Fibroblast of mammary gland (primary cell): ENCODE measurements at places on chromosomes 3 and 15.

DNA sequence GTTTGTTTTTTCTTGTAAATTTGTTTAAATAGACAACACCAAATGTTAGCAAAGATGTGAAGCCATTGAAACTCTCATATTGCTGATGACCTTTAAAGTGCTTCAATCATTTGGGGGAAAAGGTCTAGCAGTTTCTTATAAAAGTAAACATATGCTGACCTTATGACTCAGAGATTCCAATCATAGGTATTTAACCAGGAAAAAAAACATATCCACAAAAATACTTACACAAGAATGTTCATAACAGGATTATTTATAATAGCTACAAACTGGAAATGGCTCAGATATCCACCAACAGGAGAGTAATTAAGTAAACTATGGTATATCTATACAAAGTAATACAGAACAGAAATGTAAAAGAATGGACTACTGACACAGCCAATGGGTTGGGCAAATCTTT is 27.1 kb upstream of the RORA start:
- DNase-seq: peak; percentile 61

DNA sequence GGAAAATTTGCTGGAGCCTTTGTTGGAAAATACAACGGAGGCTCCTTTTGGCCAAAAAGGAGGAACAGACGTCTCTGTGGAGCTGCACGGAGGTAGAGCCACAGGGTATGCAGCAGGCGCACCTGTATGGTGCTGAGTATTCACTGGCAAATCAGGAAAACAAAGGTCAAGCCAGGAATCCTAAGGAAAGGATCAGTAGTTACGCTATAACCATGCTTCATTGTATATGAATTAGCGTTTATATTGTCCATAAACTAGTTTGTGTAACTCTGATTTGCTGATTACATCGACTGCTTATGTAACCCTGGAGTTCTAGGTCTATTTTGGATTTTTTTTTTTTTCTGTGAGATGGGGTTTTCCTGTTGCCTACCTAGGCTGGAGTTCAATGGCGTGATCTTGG is 45.4 kb downstream of the LPP start:
- no peak for DNase-seq

DNA sequence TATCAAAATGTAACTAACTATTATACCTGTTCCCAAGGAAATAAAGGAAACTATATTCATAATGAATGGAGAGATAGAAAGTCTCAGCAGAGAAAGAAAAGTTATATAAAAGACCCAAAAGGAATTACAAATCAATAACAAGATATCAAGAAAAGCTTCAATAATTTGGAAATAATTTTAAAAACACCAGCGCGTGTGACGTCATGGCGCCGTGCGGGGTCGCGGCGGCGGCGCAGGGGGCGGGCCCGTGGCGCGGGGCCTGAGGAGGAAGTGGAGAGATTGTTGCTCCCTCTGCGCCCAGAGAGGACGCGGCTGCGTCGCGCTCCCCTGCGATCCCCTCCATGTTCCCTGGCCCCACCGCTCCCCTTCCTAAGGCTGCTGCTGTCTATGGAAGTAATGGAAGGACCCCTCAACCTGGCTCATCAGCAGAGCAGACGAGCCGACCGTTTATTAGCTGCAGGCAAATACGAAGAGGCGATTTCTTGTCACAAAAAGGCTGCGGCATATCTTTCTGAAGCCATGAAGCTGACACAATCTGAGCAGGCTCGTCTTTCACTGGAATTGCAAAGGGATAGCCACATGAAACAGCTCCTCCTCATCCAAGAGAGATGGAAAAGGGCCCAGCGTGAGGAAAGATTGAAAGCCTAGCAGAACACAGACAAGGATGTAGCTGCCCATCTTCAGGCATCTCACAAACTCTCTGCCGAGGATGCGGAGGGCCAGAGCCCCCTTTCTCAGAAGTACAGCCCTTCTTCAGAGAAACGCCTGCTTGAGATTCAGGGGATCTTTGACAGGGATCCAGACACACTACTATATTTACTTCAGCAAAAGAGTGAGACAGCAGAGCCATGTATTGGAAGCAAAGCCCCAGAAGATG is 4.1 kb downstream of the XCR1 start:
- no peak for DNase-seq

GRCh38 chr3:141015481-141015880 is 35.7 kb upstream of the SPSB4 start:
- no peak for DNase-seq

DNA sequence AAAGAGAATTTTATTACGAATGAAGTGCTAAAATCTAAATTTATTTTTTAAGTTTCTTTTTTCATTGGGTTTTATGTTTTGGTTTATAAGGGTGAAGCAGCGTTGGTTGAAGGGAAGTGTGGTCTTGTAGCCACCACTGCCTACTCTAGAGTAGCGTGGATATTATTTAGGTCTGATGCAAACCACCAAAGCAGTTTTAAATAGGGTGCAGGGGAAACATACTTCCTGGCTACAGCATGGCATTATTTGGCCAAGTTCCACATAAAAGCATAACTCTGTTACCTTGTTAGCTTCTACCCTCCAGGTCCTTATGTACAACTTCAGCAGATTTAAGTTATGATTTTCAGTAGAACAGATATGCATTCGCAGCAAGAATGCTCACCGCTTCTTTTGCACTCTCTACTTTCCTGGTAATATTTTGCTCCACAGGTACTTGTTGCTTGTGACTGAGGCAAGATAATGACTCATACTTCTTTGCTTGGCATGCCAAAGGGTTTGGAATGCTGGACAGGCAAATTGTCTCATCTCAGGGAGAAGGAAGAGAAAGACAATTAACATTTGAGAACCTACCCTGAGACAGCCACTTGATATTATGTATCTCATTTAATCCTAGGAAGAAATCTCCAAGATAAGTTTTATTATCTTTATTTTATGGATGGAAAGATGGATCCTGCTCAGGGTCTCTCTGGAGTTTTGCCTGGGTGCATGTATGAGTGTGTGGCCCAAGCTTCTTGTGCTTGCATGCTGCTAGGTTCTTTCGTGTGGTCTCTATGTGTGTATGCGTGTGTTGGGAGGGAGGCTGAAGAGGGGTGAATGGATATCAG is 5.4 kb downstream of the TGFBR2 start:
- DNase-seq: peak; percentile 68

DNA sequence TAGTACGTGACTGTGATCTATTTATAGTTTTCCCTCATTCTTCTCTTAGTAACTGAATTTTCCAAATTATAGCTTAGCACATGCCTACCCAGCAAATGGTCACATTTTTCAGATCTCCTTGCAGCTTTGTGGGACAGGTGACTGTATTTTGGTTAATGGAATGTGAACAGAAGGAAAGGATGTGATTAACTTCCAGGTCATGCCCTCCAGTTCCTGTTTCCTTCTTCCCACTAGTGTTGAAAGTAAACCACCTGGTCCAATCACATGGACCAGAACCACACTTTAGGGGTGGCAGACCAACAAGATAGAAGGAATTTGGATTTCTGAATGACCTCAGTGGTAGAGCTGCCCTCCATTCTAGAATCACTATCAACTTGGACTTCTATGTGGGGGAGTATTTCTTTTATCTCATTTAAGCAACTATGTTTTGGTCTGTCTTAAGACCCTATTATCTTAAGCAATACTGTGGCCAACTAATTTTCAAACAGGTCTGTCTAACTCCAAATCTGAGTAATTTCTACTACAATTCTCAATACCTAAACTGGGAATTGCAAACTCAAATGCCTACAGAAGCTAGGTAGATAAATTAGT is 76.0 kb upstream of the TSC22D2 start:
- no peak for DNase-seq

DNA sequence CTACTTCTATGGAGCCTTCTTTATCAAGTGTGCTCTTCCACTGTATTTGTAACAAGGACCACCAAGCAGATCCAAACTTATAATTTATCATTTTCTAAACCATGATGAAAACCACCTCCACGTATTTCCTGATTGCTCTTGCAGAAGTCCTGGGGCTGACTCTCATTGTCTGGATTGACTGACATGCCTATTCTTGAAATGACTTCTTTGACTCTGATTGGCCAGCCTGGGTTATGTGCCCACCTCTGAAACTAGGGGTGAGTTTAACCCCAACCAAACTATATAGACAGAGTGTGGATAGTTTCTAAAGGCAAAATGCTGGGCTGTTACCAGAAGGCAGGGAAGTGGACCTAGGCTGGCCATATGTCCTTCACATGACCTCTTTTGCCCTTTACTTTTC is 12.7 kb downstream of the TMPRSS7 start:
- DNase-seq: no peak

DNA sequence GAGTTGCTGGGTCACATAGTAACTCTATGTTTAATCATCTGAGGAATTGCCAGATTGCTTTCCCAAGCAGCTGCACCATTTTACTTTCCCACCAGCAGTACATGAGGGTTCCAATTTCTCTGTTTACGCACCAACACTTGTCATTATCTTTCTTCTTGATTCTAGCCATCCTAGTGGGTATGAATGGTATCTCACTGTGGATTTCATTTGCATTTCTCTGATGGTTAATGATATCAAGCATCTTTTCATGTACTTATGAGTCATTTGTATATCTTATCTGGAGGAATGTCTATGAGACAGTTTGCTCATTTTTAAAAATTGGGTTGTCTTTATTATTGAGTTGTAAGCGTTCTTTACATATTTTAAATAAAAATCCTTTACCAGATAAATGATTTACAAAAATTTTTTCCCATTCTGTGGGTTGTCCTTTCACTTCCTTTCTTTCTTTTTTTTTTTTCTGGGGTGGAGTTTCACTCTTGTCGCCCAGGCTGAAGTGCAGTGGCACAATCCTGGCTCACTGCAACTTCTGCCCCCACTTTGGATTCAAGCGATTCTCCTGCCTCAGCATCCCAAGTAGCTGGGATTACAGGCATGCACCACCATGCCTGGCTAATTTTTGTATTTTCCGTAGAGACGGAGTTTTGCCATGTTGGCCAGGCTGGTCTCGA is 8.9 kb upstream of the SGO1 start:
- no peak for DNase-seq

- no peak for DNase-seq
These were observed 12.9 kb downstream of the DZIP3 start for GRCh38 chr3:108602249-108602934.

DNA sequence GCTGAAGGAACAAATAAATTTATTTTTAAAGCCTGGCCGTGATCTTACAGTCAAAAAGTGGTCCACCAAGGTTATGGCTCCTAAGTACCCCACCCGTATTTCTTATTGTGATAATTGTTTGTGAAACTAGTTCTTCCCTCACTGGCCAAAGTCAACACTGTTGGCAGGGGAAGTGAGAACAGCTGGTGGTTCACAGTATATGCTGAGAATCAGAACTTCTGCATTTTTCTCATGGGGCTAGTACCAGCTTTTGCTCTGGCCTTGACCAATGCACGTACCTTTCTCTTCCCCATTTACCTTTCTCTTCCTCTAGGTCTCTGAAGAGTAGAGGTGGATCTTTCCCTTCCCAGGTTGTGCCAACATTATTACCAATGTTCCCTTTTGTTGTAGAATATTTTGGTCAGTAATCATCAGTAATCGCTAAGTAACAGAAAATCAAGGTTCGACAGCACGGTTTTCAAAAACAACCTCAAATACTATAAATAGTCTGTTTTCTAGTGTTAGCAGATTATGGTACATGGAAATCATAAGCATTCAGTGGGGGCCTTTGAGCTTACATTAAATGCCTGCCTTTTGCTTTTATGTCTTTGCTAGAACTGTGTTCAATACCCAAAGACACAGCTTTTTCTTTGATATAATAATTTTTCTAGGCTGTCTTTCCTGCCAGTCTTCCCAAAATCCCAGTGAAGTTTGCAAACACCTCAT is 268.0 kb downstream of the LPP start:
- DNase-seq: peak; percentile 35

GRCh38 chr3:14991151-14991742 is 43.9 kb downstream of the NR2C2 start:
- DNase-seq: no peak

GRCh38 chr15:49986326-49986725 is 132.7 kb downstream of the ATP8B4 start:
- no peak for DNase-seq

DNA sequence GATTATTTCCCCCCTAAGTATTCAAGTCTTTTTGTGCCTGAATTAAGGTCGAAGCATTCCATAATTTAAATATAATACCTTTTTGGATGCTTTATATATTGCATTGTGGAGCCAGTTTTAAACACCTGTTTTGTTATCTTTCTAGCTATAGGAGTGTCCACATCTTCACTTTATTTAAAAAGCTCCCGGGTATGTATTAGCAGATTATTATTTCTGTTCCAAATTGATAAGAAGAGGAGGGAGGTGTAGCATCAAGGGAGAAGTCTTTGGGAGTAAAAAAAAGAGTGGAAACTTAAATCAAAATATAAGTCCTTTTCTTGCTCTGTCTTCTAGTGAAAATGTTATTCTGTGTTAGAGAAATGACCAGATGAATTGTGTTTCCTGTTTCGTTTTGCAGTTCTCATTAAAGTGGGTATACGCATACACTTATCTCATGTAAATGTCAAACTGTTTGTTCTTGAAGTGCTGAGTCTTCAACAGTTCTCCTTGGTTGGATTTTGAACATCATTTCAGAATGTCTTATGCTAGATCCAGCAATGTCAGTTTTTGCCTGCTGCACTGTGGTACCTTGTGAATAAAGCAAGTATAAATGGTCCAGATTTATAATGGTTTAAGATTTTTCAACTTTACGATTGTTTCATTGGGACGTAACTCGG is 105.8 kb downstream of the FNDC3B start:
- no peak for DNase-seq

DNA sequence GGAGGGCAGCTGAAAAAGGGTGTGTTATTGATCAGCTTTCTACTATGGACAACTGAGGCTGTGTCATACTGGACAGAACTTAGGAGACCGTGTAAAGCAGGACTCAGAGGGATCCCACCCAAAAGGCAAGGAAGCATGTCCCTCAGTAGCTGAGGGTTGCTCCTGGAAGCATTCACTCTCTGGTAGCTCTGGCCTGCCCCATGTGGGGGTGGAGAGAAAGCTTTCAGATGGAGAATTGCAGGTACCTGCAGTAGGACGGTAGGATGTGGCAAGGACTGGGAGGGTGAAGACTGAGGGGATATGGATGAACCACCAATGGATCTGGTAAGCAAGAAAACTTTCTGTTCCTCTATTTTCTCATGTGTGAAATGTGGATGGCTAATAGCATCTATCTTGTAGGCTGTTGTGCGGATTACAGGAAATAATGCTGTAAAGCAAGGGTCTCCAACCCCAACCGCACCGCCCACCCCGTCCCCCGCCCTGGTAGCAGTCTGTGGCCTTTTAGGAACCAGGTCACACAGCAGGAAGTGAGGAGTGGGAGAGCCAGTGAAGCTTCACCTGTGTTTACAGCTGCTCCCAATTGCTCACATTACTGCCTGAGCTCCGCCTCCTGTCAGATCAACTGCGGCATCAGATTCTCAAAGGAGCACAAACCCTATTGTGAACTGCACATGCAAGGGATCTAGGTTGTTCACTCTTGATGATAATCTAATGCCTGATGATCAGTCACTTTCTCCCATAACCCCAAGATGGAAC is 157.7 kb upstream of the PROK2 start:
- no peak for DNase-seq

DNA sequence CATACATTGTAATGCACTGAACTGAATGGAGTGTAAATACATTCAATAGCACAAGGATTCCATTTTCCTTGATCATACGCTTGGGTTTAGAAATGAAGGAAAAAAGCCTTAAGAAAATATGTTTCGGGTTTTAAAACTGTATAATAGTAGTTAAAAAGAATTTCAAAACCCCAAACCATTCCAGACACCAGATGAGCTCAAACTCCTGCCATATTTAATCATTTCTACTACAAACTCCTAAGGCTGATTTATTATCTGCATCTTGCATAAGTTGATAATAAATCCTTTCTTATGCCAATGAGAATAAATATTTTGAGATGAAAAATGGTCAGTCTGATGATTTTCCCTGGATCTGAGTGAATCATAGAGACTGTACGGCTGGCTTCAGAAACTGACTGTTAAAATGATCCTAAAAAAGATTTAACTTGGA is 51.0 kb downstream of the NR1D2 start:
- DNase-seq: peak; percentile 18

- no peak for DNase-seq
These were observed 706.4 kb upstream of the NR2F2 start for GRCh38 chr15:95624100-95624499.
